T-helper 9 cell (primary cell): ENCODE measurements at places on chromosomes 5 and 9.

DNA sequence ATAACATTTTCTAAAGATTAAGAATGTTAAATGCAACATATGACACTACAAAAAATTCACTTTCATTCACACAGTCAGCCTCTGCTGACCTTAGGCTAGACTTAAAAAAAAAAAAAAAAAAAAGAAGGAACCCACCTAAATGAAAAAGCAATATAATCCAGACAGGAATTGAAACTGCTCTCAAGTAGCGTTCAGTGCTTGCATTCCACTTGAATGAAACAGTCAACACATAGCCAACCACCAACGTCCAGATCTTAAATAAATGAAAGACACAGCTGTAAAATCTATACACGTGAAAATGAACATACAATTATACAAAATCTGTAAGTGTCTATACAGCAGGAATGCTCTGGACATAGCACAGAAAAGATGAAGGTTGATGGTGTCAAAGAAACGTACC is 11.4 kb downstream of the TMEM245 start:
- no peak for DNase-seq

- DNase-seq, result no peak
Observed at GRCh38 chr5:16791904-16792597, 144.0 kb downstream of the MYO10 start.

- DNase-seq, result no peak
Observed at GRCh38 chr5:67193439-67193807, 3.2 kb downstream of the CD180 start.

DNA sequence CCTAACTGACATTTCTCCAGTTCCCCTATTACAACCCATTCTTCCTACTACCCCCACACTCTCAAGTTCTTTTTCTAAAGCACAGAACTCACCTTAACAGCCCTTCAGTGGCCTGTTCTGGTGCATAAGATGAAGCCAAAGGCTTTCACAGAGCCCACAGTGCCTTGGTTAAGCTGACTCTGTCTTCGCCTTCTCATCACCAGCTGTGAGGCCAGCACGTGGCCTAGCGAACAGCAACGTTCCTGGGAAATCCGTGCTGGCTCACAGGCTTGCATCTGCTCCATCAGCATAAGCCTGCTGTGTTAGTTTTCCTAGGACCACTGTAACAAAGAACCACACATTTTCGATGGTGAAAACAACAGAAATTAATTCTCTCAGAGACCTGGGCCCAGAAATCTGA is 67.9 kb upstream of the LPAR1 start:
- DNase-seq, result no peak

DNA sequence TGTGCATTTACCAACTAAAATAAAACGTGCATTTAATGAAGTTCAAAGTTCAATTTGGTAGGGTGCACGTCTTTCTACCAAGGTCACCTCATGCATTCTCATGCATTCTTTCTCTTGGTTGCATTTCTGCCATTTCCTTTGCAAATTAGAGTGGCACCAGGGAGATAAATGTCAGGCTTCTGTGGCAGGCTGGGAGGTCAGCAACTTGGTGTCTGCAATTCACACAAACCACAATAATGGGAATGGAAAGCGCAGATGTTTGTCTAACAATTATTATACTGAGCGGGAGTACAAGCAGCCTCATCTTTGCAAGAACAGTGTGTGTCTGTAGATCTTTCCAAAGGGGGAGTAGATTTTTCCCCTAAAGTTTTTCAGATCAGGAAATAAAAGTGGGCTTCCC is 411.7 kb downstream of the DMRT2 start:
- DNase-seq, result no peak
